ENCODE measurements at places on chromosomes 3 and 15.
A peak's percentile ranks its signal among the peaks of the same experiment; 100 is the strongest.

- no peak for DNase-seq
Observed at GRCh38 chr15:78991476-78991875, 46.6 kb upstream of the CTSH start.

DNA sequence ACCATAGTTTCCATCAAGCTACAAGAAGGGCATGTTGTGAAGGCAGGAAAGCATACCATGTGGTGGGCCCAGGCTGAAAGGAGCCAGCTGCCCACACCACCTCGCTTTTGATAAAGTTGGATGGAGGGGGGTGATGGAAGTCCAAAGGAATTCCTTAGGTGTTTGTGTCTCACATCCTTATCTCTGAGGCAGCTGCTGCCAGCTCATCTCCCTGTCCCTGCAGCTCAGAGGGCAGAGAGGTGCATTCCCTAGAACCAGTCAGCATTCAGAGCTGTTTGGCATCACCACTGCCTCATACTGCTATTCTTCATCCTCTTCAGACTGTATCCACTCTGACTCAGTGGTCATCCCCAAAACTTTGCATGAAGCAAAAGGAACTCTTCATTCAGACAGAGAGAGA is 141.5 kb upstream of the BFSP2 start:
- DNase-seq = no peak

DNA sequence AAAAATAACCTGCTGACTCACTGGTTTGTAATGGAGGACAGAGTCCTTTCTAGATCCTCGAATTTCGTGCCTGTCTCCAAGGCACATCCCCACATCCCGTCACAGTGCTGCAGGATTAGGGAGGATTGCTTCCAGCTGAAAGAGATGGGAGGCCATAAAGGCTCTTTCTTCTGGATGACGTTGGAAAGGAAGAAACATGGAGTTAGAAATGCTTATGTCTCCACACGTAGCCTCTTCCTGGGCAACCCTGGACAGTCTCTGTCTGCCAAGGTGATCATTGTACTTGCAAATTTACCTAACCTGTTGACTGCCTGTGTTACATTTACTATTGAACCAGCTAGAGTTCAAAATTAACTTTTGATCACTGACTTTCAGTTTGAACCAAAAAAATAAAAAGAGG is 27.6 kb upstream of the VILL start:
- no peak for DNase-seq

DNA sequence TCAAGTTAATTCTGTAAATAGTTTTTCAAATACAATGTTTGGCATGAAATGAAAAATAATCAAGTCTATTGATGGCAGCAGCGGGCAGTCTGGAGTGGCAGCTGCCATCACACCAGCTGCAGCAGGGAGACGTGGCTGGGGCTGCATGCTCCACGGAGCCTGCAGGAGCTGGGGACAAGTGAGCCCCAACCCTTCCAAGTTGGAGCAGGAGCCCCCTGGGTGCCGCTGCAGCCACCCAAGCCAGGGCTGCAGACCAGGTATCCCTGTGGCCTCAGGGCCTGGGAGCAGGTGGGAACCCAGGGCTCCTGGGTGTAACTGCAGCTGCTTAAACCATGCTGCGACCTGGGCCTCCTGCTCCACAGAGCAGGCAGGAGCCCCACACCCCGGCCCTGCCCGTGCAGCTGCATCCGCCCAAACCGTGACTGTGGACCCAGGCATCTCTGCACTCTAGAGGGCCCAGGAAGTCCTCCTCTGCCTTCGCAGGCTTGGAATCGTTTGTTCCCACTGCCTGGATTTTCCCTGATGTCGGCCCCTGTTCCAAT is 257.4 kb downstream of the PLOD2 start:
- no peak for DNase-seq

- no peak for DNase-seq
Observed at GRCh38 chr15:100308213-100308600, 33.6 kb downstream of the ADAMTS17 start.

- DNase-seq = no peak
Observed at GRCh38 chr3:71168121-71168721, 415.3 kb downstream of the FOXP1 start.

GRCh38 chr15:88729581-88729980 is 73.7 kb upstream of the ACAN start:
- no peak for DNase-seq

DNA sequence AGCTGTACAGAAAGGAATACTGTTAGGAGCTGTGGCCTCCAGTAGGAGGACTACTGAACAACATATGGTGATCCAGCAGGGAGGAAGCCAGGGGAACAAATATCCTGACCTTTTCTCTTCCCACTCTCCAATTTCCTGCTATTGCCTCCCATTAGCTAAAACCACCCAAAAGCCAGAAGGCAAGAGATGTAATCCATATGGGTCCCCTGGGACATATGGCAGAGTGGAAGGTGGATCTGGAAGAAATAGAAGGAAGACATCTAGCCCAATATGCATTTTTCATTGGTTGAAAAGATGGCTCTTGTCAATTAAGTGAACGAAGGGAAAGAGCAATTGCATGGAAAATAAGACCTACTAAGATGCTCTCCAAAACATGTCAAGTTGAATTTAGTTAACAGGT is 167.2 kb downstream of the CNTN3 start:
- no peak for DNase-seq

DNA sequence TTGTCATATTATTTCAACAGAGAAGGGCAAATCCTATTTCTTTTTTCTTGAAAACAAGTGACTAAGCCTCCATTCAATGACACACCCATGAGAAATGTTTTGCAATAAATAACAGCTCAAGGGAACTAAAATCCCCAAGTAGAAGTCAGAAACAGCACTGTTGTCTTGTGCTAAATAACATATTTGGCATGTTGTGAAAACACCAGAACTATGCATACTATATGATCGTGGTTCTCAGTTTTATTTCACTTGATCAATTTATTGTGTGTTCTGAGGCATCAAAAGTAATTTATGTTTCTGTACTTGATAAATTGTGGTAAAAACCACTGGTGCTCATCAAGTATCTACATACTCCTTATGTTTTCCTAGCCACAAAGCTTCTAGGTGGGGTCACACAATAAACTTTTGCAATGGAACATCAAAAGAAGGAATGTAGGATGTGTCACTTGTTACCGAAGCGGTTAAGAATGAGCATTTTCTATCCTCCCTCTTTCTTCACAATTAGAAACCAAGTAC is 691.7 kb upstream of the CBLB start:
- no peak for DNase-seq

DNA sequence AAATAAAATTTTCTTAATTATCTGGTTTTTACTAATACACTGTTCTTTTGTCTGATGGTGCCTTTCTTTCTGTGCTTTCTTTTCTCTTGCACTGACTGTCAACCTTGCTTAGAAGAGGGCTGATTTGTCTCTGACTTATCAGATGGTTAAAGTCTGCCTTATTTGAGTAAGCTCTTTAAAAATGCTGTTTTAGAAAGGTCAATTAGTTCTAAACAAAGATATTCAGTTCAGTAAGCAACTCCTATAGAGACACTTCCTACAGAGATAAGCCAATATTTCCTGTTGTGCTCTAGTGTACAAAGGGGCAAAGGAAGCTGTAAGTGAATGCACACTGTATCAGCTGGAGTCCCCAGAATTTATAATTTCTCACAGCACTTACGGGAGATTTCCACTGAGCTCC is 153.4 kb upstream of the TSPAN3 start:
- DNase-seq = no peak

- no peak for DNase-seq
Observed at GRCh38 chr15:26087881-26088280, 224.8 kb upstream of the ATP10A start.

GRCh38 chr3:9730657-9731205 is 804 bp upstream of the BRPF1 start:
- DNase-seq = no peak

GRCh38 chr15:31402003-31402402 is 75.4 kb downstream of the KLF13 start:
- DNase-seq = no peak

DNA sequence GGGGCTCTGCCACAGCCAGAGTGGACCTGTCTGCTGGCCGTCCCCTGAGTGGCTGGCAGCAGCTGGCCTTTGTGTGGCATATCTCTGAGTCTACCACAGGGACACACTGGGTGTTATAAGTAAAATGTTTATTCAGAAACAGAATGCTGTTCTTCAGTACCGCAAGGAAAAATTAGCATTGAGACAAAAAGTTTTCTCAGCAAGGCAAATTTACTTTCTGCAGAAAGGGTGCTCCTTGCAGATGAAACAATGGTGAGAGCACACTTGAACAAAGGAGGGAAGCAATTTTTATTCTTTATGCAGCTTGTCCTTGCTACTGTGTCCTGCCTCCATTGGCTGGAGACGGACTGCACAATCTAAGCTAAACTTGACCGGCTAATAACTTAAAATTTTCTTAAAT is 4.0 kb downstream of the TMEM89 start:
- no peak for DNase-seq

- peak; percentile 86 for DNase-seq
Observed at GRCh38 chr3:120093119-120093910, 932 bp downstream of the GSK3B start.

GRCh38 chr3:17032407-17033034 is 147.8 kb downstream of the PLCL2 start:
- no peak for DNase-seq

DNA sequence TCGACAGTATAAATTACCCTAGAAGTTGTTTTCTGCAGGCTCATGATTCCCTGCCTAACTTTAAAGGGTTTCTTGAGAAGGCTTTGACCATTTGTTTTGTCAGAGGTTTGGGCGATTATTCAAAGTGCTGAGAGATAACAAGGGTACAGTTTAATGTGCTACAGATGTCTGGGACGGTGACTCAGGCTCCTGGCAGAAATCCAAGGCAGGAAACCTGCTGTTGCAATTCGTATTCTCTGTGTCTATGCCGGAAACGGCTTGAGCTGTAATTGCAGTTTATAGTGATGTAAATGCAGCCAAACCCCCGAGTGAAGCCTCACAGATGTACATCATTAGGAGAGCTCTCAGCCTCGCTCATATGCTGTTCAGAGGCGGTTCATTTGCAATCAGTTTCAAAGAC is 65.6 kb downstream of the SYNPR start:
- DNase-seq = peak; percentile 65

GRCh38 chr3:38126121-38126892 is 10.6 kb downstream of the ACAA1 start:
- DNase-seq = no peak

DNA sequence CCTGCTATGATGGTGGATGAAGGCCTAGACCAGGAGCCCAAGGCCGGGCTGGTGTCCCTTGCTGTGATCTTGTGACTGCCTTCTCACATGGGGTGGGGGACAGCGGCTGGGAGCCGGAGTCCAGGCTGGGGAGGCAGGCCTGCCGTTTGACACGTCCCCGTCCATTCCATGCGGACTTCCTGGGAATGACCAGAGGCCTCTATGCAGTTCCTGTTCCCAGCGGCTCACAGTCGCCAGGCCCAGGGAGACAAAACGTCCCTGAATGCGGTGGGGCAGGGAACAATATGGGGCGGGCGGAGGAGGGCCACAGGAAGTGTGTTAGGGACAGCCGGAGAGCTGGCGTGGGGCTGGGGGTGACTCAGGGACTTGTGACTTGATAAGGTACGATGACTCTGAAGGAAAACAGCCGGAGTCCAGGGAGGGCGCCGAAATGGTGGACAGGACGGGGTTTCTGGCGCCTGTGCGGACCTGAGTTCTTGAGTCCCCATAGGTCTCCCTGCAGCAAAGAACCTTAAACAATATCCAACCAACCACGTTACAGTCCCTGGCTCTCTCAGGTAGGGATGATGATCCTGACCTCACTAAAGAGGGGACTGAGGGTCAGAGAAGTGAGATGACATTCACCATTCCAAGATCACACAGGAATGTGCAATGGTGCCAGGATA is 40.5 kb upstream of the SMAD6 start:
- no peak for DNase-seq

DNA sequence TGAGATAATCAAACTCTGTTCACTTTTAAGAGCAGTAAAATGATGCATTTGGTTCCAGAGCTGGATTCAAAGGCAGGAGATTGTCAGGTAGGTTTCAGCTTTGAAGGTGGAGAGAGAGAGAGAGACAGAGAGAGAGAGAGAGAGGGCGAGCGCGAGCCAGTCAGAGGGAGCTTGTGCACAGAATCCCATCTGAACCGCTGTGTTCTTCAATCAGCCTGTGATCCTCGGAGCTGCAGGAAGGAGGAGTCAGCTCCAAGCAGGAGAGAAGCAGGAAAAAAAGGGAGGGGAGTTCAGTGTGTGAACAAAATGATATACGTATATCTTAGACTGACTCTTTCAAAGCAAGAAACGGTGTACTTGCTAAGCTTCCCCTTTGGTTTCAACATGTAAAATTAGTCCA is at the start of gene GPR149:
Gene GPR149, minus strand, starts transcription at position 177 of the 400 bp plus-strand sequence. CDS start 575 bp downstream, outside the sequence.
- DNase-seq = no peak

- DNase-seq = no peak
Observed at GRCh38 chr15:76084256-76084655, 24.5 kb downstream of the TMEM266 start.

DNA sequence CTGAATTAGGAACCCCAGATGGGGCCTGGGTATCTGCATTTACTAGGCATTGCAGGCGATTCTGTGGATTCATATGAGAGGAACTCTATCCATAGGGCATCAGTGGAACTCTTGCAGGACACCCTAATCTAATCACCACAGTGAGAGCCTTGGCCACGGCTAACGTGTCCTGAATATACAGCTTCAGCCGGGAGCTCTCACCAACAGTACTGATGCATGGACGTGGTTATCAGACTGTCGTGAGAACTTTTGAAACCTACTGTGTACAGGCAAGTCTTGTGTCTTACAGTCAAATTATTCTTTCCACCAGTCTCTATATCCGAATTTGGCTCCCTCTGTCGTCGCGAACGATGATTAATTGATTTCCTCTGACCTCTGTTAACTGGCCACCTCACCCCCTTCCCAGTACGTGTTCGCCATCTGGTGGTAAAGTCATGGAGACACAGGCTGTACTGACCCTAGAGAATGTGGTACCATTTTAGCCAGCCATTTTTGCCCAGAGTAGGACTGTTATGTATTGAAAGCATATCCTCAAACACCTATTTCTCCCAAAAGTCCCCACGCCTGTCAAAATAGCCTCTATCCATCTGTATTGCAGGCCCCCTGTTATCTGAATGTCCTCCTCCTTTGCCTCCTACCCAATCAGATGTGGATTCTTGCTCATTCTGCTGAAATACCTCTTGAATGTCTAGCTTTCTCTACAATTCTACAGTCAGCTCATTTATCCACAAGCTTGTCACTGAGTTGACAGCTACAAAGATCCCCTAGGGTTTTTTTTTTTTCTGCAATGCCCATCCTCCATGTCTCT is 39.7 kb downstream of the GLDN start:
- DNase-seq = peak; percentile 57

DNA sequence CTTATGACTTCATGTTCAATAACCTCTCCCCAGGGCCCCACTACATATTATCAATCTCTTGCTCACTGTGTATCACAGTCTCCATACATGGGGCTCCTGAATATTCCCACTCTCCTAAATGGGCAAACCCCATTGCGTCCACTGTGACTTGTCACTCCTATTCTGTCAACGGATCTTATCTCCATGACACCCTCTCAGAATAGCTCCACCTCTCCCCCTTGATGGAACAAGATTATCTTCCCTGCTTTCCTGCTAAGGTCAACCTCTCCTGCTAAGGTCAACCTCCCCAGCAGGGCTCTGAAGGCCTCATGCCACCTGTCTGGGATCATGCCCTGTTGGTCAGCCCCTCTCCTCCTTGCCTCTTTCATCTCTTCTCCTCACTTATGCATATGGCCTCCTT is 1.8 kb downstream of the CLDN18 start:
- no peak for DNase-seq
